ENCODE measurements at places on chromosomes 4 and X.

- DNase-seq = no peak
Measured at GRCh38 chrX:19172741-19173140, 50.5 kb upstream of the ADGRG2 start.

GRCh38 chrX:146448791-146449190 is 360.8 kb upstream of the CXorf51B start:
- DNase-seq = no peak

GRCh38 chr4:85534120-85534519 is 59.2 kb downstream of the ARHGAP24 start:
- no peak for DNase-seq

DNA sequence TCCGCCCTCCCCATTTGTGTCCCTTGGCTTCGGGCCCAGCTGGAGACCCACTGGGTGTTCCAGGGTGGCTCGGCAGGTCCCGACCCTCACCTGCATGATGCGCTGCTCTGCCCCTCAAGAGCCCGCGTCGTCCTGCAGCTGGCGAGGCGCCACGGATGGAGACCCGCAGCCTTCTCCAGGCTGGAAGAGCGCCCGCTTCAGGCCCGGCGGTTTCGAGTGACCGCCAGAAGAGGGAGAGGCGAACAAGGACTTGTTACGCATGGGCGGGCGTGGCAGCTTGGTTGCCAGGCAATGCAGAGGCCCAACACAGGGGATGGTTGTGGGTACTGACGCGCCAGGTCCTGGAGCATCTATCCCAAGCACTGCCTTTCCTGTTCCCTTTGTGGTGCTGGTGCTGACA is at the start of gene PDCL2:
TSS of gene PDCL2 (minus strand) at position 232 of the 400 bp plus-strand sequence. CDS start at position 96, 136 bp downstream.
- DNase-seq = no peak
